ENCODE measurements at places on chromosomes 1 and 21. TPM values are rescaled to one million over a fixed set of nuclear protein-coding genes. Genes with fewer than 3 reads are reported as not detected.

DNA sequence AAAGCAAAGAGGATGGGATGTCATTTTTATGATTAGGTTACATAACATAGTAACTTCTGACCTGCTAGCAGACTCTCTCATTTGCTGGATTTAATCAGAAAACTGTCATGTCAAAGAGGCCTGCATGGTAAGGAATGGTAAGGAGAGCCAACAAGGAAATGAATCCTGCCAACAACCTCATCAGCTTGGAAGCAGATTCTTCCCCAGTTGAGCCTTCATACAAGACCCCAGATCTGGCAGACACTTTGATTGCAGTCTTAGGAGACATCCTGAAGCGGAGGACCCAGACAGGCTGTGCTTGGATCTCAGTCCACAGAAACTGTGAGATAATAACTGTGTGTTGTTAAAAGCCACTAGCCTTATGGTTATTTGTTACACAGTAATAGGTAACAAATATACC, 27.6 kb upstream of the MARK1 start:
- DNase-seq = no peak

DNA sequence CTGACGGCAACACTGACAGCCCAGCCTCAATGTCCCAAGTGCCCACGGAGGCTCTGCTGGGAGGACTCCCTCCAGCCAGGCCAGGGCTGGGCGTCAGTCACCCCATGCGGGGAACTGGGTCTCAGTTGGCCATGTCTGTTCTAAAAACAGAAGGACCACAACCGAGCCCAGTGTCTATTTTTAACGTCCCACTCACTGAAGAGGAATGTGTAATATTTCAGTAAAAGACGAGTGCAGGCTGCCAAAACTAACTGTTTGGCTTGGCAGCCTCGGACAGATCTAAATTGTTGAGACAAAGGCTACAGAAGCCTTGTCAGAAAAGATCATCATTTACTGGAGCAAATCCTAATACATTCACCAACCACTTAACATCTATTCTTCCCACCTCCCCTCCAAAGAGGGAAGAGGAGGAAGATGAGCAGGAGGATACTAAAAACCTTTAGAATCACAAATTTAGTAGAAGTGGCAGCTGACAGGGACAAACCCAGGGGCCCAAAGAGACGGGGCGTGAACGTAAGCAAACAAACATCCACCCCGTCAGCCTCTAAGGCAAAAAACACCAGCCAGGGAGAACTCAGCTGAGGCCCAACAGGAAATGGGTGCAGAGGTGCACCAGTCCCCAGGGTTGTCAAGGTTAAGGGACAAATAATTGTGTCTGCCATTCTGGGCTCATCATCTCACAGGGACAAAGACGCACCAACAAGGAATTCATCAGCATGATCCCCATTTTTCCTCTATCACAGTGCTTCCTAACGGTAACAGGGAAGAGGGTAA, 18.7 kb downstream of the C1orf198 start:
- no peak for DNase-seq

DNA sequence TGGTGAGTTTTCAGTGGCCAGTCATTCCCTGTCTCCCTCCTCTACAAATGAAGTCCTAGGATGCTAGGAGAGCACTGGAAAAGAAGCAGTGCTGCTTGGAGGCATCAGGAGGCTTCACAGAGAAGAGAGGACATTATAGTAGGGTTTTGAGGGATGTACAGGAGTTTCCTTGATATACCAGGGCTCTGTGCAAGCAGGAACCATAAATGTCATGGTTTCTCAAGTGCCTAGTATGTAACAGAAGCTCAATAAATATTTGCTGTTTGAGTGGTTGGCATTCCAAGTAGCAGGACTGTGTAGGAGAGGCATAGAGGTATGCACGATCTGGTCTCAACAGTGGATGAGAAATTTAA, 133.5 kb upstream of the WNT4 start:
- no peak for DNase-seq

GRCh38 chr21:15422783-15423182, 307.0 kb upstream of the USP25 start:
- no peak for DNase-seq

CHODL gene
- 0.55 TPM for polyA plus RNA-seq

FAM151A gene
- polyA plus RNA-seq = not detected
